ENCODE measurements at places on chromosomes 5 and 9.

GRCh38 chr5:147742151-147742550 lies 40.4 kb downstream of the JAKMIP2 start:
- no peak overlapping the region for H3K27ac ChIP-seq
- DNase-seq, result no peak

DNA sequence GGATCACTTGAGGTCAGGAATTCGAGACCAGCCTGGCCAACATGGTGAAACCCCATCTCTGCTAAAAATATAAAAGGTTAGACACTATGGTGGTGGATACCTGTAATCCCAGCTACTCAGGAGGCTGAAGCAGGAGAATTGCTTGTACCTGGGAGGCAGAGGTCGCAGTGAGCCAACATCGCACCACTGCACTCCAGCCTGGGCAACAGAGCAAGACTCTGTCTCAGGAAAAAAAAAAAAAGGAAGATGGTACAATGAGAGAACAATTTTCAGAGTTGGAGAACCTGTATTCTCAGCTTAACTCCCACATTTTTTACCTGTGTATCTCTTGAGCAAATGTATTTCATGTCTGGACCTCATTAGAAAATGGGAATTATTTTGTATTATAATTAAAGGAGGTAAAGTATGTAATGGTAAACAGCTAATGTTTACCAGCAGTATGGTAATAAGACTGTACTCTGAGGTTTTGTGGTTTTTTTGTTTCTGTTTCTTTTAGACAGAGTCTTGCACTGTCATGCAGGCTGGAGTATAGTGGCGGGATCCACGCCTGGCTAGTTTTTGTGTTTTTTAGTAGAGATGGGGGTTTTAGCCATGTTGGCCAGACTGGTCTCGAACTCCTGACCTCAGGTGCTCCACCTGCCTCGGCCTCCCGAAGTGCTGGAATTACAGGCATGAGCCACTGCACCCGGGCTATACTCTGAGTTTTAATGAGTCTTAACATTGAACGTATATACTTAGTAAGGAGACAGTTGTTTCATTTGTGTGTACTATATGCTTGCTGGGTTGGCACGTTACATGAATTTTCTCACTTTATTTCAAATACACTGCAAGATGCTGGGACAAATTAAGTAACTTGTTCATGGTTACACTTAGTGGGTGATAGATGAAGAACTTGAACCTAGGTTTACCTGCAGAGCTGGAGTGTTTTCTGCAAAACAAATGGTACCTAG lies 16.2 kb downstream of the UHRF2 start:
- no peak overlapping the region for H3K4me3 ChIP-seq
- peaks cover 12% of the 10 kb centered on the region for H3K36me3 ChIP-seq
- H3K27ac ChIP-seq, result peak overlapping the region; percentile 19
- DNase-seq, result no peak

- DNase-seq, result no peak
- H3K4me3 ChIP-seq, result no peak overlapping the region
- peaks cover 8% of the 10 kb centered on the region for H3K27me3 ChIP-seq
- H3K27ac ChIP-seq, result no peak overlapping the region
- no peaks in the 10 kb centered on the region for H3K36me3 ChIP-seq
Measured at GRCh38 chr9:19027825-19028224, 5.2 kb downstream of the SAXO1 start.

DNA sequence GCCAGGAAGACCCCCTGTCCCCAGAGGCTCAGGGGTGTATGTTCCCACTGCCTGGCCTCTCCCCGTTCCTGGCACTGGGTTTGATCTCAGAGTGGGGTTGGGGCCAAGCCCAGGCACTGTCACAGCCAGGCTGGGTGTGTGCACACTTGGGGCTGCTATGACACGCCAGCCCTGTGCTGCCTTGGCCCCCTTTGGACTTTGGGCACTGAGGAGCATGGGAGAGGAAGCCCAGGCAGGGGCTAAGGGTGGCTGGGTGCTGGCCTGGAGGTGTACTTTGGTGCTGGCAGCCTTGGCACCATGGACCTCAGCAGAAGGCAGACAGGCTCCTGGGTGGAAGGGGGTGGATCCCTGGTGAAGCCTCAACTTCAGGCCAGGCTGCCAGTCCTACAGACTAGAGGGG lies 223.6 kb upstream of the ISL1 start:
- H3K36me3 ChIP-seq, result peaks cover 3% of the 10 kb centered on the region
- H3K27ac ChIP-seq, result no peak overlapping the region
- DNase-seq, result no peak
- H3K27me3 ChIP-seq, result no peaks in the 10 kb centered on the region

- DNase-seq, result no peak
- peaks cover 20% of the 10 kb centered on the region for H3K36me3 ChIP-seq
- H3K27me3 ChIP-seq, result peaks cover 22% of the 10 kb centered on the region
- H3K4me3 ChIP-seq, result no peak overlapping the region
- no peak overlapping the region for H3K27ac ChIP-seq
- peaks cover 11% of the 10 kb centered on the region for H3K4me1 ChIP-seq
Measured at GRCh38 chr5:53942724-53943123, 367.6 kb downstream of the ARL15 start.

Measured in progenitor cell of endocrine pancreas (in vitro differentiated cells).